ENCODE measurements at places on chromosomes 5 and 9.

GRCh38 chr5:16625096-16625495, 8.3 kb upstream of the RETREG1 start:
- DNase-seq = no peak

GRCh38 chr9:83584995-83585394, 37.9 kb upstream of the IDNK start:
- DNase-seq = no peak

GRCh38 chr9:108434502-108434901, 421.3 kb downstream of the ACTL7B start:
- DNase-seq = no peak

DNA sequence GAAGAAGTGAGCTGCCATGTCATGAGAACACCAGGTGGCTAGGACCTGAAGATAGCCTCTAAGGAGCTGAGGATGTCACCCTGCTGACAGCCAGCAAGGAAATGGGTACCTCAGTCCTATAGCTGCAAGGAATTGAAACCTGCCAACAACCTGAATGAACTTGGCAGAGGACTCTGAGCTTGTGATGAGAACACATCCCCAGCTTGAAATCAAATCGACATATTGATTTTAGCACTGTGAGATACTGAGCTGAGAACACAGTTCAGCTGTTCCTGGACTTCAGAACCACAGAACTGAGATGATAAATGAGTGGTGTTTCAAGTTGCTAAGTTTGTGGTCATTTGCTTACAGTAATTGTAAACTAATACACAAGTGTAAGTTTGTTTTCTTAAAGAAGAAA, 5.5 kb upstream of the RASEF start:
- no peak for DNase-seq

- no peak for DNase-seq
These were observed 87.3 kb downstream of the YIPF5 start for GRCh38 chr5:144083185-144083584.

- no peak for DNase-seq
These were observed 29.7 kb downstream of the C9orf152 start for GRCh38 chr9:110178281-110178680.

DNA sequence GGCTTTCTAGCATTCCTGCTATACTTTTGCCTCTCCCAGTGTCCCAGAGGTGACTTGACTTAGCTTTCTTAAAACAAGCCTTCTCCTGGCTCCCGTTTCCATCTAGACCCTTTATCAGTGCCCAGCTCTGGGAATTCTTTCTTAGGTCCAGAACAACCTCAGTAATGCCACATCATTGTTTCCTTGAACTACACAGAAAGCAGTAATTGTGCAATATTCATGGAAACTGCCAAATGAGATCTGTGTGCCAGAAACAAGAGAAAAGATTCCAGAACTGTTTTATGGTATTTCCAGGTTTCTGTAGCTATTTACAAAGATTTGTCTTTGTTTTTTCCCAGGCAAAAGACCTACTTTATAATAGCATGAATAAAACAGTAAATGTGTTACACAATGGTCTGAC, 391.3 kb downstream of the SLCO4C1 start:
- no peak for DNase-seq

DNA sequence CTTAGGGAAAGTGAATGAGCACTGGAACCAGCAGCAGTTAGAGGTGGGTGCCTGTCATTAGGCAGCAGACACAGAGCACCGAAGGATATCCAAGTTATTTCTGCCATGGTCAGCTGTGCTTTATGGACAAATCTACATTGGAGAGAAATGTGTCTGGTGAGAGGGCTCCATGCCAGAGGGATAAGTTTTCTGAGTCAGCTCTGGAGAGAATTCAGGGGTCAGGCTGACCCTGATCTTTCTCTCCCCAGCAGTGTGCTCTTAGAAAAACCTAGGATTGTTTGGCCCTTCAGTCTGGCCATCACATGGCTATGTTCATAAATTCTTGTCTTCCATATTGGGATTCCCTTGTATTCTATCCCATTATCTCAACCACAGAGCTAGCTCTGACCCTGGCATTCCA, 8.9 kb upstream of the IL17B start:
- no peak for DNase-seq

- no peak for DNase-seq
These were observed 380.0 kb downstream of the ACTL7B start for GRCh38 chr9:108475813-108476212.

DNA sequence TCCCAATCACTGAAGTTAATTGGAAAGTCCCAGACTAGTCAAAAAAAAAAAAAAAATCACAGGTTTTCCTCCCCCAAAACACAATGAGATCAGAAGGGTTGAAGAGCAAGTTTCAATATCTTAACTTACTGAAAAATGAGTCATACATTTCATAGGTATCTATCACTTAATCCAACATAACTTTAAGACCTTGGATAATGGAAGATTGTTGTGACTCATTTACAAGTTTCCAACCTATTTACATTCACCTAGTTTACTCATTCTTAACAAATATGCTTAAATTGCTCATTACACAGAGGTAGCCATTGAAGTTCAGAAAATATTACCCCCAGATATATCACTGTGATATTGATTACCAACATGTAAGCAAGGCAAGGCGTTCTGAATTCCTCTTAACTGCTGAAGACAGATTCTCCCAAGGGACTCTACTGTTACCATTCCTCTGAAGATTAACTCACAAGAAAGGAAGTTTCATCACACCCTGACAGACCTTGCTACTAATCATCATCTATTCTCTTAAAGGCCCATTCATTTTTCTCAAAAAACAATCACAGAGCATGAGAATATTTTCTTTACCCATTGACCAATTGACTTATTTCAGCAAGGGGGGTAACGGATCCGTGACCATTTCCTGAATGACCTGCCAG, 563.8 kb downstream of the TLE1 start:
- no peak for DNase-seq

DNA sequence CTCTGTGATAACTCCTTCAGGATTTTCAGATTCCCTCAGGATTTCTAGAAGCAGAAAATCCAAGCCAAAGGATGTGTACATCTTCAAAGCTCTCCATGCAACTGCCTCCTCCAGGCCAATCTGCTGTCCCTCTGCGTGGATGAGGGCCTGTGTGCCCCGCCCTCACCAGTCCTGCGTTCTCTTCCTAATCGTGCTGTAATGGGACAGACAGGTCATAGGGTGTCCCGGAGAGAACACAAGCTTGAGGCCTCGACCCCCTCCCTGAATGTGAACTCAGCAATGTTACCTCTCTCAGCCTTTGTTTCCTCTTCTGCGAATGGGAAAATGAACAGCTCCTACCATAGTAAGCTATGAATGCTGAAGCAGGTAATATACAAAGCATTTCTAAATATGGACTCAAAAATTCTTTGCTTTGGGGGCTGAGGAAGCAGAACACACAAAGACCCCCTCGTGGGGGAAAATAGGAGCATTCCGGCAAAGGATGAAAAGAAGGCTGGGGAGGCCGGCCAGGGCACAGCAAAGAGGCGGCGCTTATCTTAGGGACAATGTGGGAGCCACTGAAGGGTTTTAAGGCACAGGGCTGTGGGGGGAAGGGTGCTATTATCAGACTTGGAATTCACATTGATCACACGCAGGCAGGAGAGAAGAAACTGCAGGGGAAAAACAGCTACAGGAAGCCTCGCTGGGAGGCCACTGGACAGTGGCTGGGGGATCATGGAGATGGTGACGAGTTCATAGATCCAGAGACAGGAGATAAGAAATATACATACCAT, 57.2 kb upstream of the FBXW11 start:
- DNase-seq = no peak

GRCh38 chr5:15286650-15287049, 213.3 kb upstream of the FBXL7 start:
- DNase-seq = no peak
